ENCODE measurements at places on chromosomes 1 and 21. TPM values are rescaled to one million over a fixed set of nuclear protein-coding genes. Genes with fewer than 3 reads are reported as not detected.

GRCh38 chr1:241022366-241022765 is 334.6 kb downstream of the RGS7 start:
- no peak for DNase-seq

- no peak for DNase-seq
Measured at GRCh38 chr1:71526824-71527223, 446.0 kb upstream of the ZRANB2 start.

Gene GUCA2A
- total RNA-seq = not detected

DNA sequence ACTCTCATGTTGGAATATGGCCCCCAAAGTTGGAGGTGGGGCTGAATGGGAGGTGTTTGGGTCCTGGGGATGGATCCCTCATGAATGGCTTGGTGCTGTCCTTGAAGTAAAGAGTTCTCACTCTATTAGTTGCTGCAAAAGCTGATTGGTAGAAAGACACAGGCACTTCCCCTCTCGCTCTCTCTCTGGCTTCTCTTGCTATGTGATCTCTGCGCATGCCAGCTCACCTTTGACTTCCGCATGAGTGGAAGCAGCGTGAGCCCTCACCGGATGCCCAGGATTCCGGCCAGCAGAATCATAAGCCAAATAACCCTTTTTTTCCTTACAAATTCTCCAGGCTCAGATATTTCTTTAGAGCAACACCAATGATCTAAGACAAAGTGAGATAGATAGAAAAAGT is 20.9 kb upstream of the CCSAP start:
- no peak for DNase-seq

GRCh38 chr1:156970017-156970416 is 49.6 kb downstream of the LRRC71 start:
- DNase-seq = no peak

DNA sequence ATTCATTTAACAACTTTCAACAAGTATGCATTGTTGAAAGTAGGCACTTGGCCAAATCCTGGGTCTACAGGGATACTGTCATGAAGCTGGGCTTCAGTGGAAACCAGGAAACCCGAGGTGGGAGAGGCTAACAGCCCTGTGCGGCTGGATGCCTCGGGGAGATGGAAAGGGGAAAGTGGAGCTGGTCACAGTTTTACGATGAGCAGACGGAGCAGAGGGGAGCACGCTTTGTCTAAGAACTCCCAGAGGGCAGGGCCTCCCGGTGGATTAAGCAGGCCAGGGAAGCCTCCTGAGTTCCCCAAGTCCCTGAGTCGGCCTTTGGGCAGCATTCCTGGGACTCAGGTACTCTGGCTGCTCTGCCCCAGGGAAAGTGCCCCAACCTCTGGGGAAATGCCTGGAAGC is 23.8 kb downstream of the STUM start:
- no peak for DNase-seq

Gene AGMAT
- 0.48 TPM for total RNA-seq

- no peak for DNase-seq
Measured at GRCh38 chr1:185533596-185533995, 200.6 kb upstream of the HMCN1 start.

- DNase-seq = no peak
Measured at GRCh38 chr1:35120458-35121133, 41.4 kb downstream of the ZMYM1 start.

Gene FBLIM1
- 28.8 TPM for total RNA-seq

Gene NHLH1
- total RNA-seq = not detected

GRCh38 chr1:232212253-232212652 is 417.7 kb downstream of the SIPA1L2 start:
- no peak for DNase-seq

Measured in urinary bladder (tissue), 4 donors.